A549 treated with DMSO at 1 μM for 4 hours (cell line): ENCODE measurements at places on chromosomes 2 and 18. TPM values are rescaled to one million over a fixed set of nuclear protein-coding genes. Genes with fewer than 3 reads are reported as not detected.

The FSHR gene
- total RNA-seq, result not detected in 5 replicates

The GALNT1 gene
- 50.7 to 71.3 TPM (median 67.5 TPM) in 5 replicates for total RNA-seq

The MSH6 gene
- 87.4 to 109 TPM (median 104 TPM) in 5 replicates for total RNA-seq

The PROM2 gene
- total RNA-seq, result 0.33 TPM in 1 of 5 replicates, not detected in the others

The PMS1 gene
- total RNA-seq, result 6.4 to 9.4 TPM (median 9.0 TPM) in 5 replicates

The TXNL1 gene
- 61.9 to 76.0 TPM (median 70.7 TPM) in 5 replicates for total RNA-seq

The BUB1 gene
- total RNA-seq, result 40.2 to 51.4 TPM (median 49.8 TPM) in 5 replicates

The CCDC150 gene
- total RNA-seq, result 4.5 to 6.0 TPM (median 4.9 TPM) in 5 replicates

The POTEI gene
- 0.01 TPM in 1 of 5 replicates, not detected in the others for total RNA-seq

The POU3F3 gene
- 0.03 to 0.05 TPM in 2 of 5 replicates, not detected in the others for total RNA-seq

The LIPT1 gene
- 3.1 to 4.3 TPM (median 3.8 TPM) in 5 replicates for total RNA-seq

The TMEM178A gene
- total RNA-seq, result 0.10 to 0.17 TPM (median 0.15 TPM) in 4 of 5 replicates, not detected in the other

The TCF7L1 gene
- 6.4 to 9.3 TPM (median 7.3 TPM) in 5 replicates for total RNA-seq

The TEX44 gene
- not detected in 5 replicates for total RNA-seq

The RNF125 gene
- total RNA-seq, result 0.24 to 0.53 TPM (median 0.35 TPM) in 5 replicates

The TTN gene
- under 0.01 to 0.02 TPM (median 0.01 TPM) in 5 replicates for total RNA-seq

The TDRD15 gene
- total RNA-seq, result not detected in 5 replicates

The RUFY4 gene
- total RNA-seq, result not detected in 5 replicates
